ENCODE measurements at places on chromosomes 5 and 9.

- DNase-seq = no peak
These were observed 243.4 kb upstream of the PIK3R1 start for GRCh38 chr5:67971971-67972821.

GRCh38 chr5:138354387-138354786, 1.9 kb downstream of the KDM3B start:
- DNase-seq = no peak

DNA sequence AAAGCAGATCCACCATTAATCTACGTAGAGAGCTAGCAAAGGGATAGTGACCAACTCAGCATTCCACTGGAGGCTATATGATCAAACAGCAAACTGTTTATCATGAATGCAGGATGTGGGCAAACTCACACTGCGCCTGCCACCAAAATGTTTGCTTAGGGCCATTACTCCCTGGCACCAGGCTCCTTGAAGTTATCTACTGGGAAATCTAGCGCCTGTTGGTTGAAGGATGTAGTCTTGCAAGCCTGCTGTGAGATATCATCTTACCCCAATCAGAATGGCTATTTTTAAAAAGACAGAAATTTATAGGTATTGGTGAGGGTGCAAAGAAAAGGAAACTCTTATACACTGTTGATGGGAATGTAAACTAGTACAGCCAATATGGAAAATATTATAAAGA, 332.5 kb upstream of the RPS23 start:
- no peak for DNase-seq

DNA sequence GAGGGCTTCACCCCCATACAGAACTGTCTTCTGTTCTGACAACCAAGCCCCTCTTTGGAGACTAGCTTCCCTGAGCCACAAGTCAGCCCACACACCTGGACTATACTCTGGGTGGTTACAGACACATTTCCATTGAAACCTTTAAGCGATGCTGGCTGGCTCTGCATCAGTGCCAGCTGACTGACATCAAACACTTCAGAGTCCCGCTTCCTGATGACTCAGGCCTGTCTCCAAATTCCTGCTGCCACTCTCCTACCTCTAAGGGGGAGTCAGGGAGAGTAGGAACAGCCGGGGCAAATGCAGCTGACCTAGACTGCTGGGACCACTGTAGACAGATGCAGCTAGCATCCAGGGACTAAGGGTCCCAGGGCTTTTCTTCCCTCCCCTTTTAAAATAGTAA, 59.4 kb downstream of the SIL1 start:
- no peak for DNase-seq

GRCh38 chr5:179114756-179115155, 54.6 kb downstream of the ZNF354C start:
- no peak for DNase-seq

- no peak for DNase-seq
These were observed 754.3 kb upstream of the GRAMD2B start for GRCh38 chr5:125668884-125669283.

GRCh38 chr5:110265162-110265561, 461.3 kb downstream of the TMEM232 start:
- DNase-seq = no peak

DNA sequence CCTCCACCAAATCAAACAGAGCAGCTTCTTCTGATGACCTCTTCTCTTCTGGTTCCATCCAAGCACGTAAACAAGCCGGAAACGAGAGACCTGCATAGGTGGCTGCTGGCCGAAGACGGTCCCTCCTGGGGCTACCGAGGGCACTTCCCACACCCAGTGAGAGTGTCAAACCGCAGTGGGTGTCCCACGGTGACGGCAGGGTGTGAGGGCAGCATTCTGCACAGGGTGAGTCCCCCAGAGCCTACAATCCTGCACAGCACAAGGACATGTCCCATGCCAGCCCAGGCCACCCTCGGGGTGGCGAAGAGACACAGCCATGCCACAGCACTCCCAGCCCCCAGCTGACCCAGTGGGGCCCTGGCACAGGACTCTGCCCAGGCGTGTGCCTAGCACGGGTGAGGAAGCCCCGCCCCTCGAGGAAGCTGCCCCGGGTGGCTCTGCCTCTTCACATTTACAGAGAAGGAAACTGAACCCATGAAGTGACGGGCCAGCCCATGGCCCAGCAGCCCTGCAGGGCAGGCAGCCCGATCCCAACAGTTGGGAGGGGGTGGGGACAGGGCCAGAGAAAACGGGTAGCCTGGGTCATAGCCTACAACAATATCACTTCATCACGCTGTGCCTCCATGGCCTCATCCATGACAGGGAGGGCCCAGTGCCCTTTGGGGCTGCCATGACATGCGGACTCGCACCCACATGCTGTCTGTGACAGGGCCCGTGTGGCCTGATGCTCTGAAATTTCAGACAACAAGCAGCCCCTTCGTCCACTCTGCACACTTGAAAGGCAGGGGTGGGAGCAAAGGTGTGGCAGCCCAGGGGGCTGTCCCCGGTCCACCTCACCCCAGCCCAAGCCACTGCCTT, 43.2 kb downstream of the SEMA4D start:
- DNase-seq = no peak

- no peak for DNase-seq
These were observed 14.3 kb upstream of the ANXA1 start for GRCh38 chr9:73137286-73137899.

DNA sequence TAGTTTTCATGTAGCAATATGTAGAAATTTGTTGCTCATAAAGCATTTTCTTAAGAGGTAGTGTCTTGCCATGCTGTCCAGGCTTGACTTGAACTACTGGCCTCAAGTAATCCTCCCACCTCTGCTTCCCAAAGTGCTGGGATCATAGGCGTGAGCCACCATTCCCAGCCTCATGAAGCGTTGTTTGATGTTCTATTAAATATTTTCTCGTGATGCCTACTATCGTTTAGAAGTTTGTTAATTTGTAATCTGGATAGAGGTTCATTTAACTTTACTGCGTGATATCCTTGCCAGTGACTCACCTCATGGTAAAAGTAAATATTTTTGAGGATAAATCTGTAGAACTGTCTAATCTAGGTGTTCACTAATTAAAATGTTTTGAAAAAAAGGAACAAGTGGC, 82.6 kb downstream of the VCAN start:
- no peak for DNase-seq

DNA sequence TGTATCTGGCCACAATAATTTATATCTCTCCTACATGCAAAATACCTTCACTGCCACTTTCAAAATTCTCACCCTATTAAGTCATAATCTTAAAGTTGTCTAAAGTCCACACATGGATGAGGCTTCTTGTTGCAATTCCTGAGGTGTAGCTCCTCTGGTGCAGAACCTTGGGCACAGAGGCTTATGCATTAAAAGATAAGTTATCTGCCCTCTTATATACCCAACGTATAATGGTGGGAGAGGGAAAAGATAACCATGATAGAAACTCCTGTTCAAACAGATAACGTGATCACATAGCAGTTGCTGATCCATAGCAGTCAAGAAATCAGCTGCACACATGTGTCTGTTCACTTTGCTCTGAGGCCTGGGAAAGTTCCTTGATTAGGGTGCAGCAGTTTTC, 1767.0 kb downstream of the MAT2B start:
- no peak for DNase-seq

GRCh38 chr9:105150991-105151685, 93.3 kb upstream of the SLC44A1 start:
- DNase-seq = no peak

DNA sequence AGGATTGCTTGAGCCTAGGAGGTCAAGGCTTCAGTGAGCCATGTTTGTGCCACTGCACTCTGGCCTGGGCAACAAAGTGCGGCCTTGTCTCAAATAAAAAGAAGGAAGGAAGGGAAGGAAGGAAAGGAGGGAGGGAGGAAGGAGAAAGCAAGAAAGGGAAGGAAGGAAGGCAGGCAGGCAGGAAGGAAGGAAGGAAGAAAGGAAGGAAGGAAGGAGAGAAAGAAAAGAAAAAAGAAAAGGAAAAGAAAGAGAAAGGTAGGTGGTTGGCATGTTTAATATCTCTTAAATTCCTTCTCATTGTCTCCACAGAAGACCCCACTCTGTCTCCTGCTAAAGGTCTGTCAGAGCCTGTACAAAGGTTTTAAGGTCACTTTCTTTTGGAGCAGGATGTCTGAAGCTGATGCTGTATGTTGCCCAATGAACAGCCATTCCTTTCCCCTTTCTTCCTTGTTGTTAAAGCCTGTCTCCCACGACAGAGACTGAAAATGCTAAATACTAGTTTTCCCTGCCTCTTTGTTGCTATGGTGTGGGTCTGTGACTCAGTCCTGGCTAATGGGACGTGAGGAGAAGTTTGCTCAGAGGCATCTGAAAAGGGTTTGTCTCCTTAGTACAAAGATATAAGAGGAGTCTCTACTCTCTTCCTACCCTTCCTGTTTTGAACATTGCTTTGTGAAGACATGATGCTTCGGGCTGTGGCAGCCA, 213.3 kb downstream of the PCSK1 start:
- DNase-seq = no peak

GRCh38 chr5:644971-645370, 32.8 kb downstream of the CEP72 start:
- no peak for DNase-seq

DNA sequence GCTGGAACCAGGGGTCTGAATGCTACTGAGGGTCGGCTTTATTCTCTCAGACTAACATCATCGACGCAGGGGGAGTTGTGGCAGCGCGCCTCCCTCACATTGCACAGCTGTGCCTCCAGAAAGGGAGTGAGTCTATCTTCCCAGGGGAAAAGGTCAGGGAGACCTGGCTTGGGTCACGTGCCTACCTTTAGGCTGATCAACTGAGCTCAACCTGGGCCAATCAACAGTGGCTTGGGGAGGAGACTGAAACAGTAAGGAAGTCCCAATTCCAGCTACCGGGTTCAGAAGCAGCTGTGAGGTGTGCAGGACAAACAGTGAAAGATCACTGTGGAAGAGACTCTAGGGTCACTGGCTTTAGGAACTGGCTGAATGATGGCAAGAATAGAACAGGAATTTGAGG, 14.3 kb downstream of the SNX30 start:
- no peak for DNase-seq

DNA sequence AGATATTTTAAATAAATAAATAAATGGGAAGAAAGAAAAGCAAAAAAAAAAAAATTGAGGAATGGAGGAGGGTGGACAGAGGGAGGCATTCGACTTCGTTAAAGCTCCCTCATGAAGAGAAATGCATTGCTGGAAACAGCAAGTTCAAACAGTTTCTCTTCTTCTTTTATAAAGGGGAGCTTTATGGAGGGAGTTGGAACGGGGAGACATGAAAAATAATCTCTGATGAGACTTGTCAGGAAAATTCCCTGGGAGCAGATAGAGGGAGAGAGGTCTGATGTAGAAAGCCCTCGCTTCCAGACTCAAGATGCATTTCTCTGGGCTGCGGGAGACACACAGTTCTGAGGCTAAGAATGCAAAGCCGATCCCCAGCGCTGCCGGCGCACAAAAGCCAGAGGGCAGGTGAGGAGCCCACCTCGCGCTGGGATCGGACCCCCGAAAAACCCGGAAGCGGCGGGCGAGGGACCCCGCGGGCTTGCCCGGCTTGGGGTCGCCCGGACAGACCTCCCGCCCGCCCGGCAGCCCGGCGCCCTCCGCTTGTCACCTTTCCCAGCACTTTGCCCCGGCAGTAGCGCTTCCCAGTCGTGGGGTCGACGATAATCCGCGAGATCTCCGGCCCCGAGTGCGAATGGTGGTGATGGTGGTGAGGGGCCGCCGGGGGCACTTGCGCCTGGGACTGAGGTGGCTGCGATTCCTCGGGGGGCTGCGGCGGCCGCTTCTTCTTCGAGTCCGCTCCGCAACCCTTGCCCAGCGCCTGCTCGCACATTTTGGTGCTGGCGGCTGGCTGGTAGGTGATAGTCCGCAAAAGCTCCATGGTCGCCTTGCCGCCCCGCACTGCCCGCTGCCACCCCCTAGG, 512 bp downstream of the PLK2 start:
- no peak for DNase-seq

GRCh38 chr9:122218071-122218934, 10.5 kb downstream of the LHX6 start:
- DNase-seq = no peak

All from activated T-cell treated with anti-CD3 and anti-CD28 coated beads for 24 hours (primary cell).